ENCODE measurements at places on chromosomes 13 and 19. TPM values are rescaled to one million over a fixed set of nuclear protein-coding genes. Genes with fewer than 3 reads are reported as not detected.

DNA sequence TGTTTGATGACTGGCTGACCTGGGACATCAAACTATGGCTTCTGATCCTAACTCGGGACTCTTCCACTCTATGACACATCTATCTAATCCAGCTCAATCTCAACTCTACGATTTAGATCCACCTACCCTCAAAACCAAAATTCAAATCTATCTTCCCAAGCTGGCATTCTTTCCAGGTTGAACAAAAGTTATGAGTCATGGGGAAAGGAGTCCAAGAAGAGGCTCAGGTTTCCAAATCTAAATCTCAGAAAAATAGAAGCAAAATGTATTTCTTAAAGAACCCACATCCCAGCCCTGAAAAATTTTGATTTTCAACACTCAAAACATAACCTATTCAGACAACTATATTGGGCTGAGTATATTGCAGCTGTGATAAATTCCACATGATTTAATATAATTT is 143.9 kb upstream of the IPO5 start:
- no peak for DNase-seq

GRCh38 chr13:80363890-80364503 is 23.1 kb upstream of the SPRY2 start:
- no peak for DNase-seq

GRCh38 chr19:19025861-19026260 is 7.5 kb downstream of the SUGP2 start:
- no peak for DNase-seq

GRCh38 chr13:46964789-46965527 is 68.1 kb upstream of the HTR2A start:
- peak; percentile 27 for DNase-seq

GRCh38 chr19:47503826-47504150 is 11.1 kb downstream of the NAPA start:
- DNase-seq: no peak

- no peak for DNase-seq
Measured at GRCh38 chr13:77733674-77734073, 36.2 kb downstream of the SLAIN1 start.

DNA sequence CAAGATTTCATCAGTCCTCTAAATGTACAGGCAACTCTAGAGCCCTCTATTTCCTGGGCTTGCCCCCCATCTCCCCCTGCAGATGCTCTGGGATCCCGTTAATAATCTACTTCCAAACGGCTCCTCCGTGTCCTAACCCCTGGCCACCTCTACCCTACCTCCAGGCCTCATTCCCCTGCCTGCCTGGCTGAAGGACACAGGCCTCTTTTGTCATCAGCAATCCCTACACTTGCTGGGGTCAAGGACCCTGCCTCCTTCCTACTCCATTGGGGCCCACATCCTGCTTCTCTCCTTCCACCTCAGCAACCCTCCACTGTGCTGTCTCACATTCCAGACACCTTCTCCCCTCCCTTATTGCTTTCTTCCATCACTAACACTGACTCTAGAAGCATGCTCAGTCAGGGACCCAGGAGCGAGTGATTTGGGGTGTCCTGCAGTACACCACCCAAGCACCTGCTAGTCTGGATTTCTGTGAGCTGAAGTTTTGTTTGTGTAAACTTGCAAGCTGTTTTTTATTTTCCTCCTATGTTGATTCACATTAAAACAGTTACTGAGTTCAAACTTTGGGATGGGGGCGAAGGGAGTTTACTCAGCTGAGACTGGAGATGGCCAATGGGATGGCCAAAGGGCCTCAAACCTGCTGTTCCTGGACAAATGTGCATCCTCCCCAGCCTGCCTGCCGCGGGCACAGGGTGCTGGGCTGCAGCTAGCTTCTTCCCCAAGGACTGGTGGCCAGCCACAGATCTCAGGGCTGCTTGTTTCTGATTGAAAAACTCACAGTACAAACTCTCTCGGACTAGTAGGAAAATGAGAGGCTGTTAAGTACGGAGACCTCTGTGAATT is 314.7 kb downstream of the FOXO1 start:
- DNase-seq: no peak

DNA sequence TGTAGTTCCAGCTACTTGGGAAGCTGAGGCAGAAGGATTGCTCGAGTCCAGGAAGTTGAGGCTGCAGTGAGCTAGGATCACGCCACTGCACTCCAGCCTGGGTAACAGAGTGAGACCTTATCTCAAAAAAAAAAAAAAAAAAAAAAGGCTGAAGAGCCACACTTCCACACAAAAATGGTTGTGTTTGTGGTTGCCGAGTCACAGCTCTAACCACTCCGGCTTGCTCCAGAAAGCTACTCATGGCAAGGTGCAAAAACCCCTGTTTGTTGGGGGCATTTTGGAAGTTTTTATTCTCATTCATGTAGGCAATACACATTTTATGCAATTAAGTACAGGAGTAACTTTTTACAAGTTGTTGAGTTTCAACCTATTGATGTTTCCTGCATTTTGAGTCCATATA is 93.5 kb downstream of the INSR start:
- DNase-seq: no peak

DNA sequence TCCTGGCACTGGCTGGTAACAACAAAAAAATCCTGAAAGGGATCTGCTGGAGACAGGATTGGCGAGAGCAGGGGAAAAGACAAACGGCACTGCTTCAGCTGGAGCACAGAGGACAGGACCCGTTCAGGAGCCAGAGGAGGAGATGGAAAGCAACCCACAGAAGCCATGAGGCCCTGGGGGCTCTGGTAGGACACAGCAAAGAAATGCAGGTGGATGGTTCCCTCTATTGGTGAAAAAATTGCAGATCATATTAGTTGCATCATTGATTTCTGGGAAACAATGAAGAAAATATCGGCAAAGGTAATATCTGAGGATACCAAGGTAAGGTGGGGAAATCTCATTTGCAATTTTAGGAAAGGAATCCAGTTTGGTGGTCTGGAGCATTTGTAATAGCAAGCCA is 25.7 kb upstream of the TPP2 start:
- DNase-seq: no peak

- no peak for DNase-seq
Measured at GRCh38 chr13:25733696-25734435, 317.9 kb downstream of the SHISA2 start.

DNA sequence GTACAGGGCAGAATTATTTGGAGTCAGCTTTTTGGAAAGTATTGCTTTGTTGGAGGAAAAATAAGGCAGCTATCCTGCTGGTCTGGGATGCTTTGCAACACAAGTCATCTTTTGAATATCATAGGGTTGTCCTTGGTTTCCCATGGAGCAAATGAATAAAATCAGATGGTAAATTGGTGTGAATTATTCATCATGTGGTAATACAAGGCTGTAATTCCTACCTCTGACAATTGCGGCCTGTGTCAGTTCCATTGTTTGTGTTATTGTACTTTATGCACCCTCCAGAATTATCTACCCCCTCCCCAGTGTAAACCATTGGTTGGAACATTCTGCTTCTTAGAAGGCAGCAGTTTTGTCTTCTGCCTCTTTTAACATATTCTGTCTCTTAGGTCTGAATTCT is 46.2 kb downstream of the RNASEH2B start:
- DNase-seq: no peak

DNA sequence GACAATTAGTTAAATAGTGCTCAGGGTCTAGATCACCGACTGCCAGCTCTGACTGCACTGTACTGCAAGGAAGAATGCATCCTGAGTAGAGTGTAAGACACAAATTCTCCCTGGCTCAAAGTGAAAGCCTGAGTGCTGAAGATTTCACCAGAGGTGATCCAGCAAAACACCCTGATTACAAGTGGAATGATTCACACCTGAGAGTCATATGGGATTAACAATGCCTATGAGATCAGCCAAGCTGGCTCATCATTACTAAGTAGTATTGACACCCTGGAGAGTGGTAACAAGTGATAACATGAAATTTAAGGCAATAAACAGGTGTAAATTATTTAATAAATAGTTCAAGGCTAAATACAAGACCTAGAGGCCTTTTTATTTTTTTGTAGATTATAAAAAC is 403.8 kb upstream of the PRR20A start:
- no peak for DNase-seq

DNA sequence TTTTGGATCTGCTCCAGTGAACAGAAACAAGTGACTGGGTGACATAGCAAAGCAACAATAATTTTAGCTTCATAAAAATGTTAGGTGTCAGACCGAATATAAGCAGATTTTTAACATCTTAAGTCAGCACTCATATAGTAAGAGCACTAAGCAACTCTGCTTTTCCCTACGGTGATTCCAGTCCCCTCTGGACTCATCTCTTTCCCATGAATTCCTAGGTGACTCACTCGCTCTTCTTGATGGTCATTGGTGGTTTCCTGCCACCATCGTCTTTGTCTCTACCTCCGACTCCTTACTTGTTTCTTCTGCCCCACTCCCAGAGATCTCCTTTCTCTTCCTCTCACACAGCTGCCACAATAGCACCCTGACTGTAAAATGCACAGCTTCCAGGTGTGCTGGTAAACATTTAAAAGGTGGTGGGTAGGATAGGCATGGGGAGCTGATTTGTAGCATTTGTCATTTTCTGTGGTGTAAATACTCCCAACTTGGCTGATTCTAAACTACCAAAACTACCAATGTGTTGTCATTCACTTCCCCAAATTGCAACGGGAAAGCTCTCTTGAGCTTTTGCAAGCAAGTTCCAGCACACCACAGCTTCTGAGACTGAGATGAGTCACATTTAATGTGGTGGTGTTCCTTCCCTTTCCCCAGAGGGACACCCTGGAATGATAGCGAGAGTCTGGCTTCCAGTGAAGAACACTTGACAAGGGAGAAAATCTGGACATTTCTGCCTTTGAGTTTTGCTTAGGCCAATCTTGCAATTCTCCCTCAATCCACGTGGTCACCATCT is 42.8 kb upstream of the CLDN10 start:
- peak; percentile 61 for DNase-seq

KLK4 gene
- polyA plus RNA-seq: not detected

MRI1 gene
- 48.9 TPM for polyA plus RNA-seq

NANOS3 gene
- not detected for polyA plus RNA-seq

ERICH4 gene
- not detected for polyA plus RNA-seq

PVR gene
- polyA plus RNA-seq: 21.5 TPM

GSX1 gene
- polyA plus RNA-seq: not detected

DPF1 gene
- not detected for polyA plus RNA-seq
